Stimulated activated CD4-positive, alpha-beta T cell treated with anti-CD3 and anti-CD28 coated beads, Interleukin-4, amount 100 ng/mL, for 4 hours (primary cell): ENCODE measurements at places on chromosomes 4 and X.
A peak's percentile ranks its signal among the peaks of the same experiment; 100 is the strongest.

DNA sequence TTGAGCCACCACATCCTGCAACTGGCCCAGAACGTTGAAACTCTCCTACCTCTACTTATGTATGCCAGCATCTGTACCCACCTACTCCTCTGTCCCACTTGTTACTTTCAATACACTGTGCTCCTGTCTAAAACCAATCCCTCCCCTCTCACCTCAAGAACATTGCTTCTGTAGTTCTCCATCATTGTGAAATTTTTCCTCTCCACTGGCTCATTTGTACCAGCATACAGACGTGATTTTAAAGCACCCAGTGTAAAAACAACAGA lies 25.5 kb upstream of the USO1 start:
- no peak for DNase-seq

GRCh38 chrX:54492340-54492739 lies 3.7 kb downstream of the FGD1 start:
- no peak for DNase-seq

GRCh38 chrX:11967986-11968869 lies 170.0 kb upstream of the FRMPD4 start:
- DNase-seq: no peak

- DNase-seq: no peak
These were observed 80.4 kb upstream of the GRPR start for GRCh38 chrX:16042980-16043379.

DNA sequence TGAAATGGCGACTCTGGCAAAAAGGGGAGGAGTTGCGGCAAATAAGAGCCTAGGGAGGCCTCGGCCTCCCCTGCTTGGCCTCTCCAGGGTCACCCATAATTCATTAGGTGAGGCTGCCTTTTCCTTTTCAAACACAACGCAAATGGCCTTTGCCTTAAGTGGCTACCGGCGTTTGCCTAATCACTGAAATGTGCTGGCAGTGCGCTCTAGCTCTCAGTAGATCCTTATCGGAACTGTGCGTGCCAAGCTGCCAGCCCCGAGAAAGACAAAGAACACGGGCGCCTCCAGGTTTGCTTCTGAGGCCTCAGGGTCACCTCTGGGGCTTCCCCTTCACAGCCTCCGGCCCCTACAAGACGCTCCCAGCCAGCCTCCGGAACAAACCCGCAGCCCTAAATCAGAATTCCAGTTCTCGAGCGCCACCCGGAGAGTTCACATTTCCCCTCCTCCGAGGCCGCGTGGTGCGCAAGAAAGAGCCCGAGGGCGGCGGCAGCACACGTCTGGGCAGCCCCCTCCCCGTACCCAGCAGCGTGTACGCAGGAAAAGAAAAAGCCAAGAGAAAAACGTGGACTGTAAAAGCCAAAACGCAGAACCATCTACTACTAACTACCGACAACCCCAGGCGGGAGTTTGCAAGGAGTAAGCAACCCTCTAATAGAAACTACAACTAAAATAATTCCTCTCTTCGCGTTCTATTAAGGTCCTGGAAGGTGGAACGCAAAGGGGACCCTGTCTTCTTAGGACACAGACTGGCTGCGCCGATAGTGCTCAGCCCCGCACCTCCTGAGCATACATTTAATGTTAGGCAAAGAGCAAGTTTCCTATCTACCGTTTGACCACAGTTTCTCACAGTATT lies 76.5 kb upstream of the BCOR start:
- peak; percentile 60 for DNase-seq
